ENCODE measurements at places on chromosomes 3 and 15.

- no peak for DNase-seq
These were observed 11.4 kb downstream of the DET1 start for GRCh38 chr15:88535100-88535499.

GRCh38 chr15:101239724-101240136, 12.1 kb downstream of the CHSY1 start:
- no peak for DNase-seq

DNA sequence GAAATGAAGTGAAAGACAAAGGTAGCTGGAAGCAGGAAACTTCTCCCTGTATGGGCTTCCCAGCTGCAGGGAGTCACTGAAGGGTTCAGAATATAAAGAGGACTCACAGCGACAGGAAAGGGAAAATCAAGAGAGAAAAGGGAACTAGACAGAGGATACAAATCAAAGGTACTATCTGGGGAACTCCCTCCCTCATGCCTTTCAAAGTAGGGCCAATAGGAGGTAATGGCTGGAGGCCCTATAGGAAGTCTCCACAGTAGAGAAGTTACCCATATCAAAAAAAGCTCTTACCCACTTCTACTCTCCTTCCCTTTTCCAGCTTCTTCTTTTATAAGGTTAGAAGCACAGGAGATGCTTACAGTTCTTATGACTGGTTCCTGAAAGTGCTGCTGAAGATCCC, 43.5 kb downstream of the FMN1 start:
- DNase-seq = no peak

GRCh38 chr3:149343951-149344350, 10.5 kb upstream of the TM4SF18 start:
- no peak for DNase-seq

DNA sequence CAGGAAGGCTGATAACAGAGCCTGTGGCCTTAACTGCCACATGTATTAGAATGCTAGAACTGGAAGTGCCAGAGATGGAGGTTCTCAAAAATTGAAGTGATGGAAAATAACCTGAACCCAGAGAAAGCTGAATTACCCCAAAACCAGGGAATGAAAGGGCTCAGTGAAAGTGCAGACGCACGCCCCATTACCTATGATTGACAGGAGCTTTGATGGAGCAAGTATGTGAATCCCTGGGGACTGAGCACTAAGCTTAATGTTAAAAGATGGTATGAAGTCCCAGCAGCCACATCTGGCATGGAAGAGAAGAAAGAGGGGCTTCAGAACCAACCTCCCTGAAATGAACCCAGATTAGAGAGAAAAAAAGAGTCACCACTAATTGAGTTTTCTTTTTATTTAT, 118.4 kb upstream of the FHIT start:
- no peak for DNase-seq

DNA sequence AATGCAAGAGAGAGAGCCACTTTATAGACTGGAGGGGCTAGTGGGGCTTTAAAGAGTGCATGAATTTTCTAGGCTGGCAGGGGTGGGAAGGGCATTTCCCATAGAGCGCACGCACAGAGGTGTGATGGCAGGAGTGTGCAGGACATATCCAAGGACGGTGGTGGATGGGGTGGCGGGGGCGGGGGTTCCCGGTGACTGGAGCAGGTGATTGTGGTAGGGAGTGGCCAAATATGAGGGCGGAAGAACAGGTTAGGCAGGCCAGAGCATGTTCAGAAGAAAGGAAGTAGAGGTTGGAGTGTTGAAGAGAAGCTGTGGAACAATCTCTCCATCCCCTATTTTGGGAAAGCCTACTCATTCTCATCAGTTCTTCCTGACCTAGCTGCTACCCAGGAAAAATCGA, 18.1 kb downstream of the FAM81A start:
- no peak for DNase-seq

DNA sequence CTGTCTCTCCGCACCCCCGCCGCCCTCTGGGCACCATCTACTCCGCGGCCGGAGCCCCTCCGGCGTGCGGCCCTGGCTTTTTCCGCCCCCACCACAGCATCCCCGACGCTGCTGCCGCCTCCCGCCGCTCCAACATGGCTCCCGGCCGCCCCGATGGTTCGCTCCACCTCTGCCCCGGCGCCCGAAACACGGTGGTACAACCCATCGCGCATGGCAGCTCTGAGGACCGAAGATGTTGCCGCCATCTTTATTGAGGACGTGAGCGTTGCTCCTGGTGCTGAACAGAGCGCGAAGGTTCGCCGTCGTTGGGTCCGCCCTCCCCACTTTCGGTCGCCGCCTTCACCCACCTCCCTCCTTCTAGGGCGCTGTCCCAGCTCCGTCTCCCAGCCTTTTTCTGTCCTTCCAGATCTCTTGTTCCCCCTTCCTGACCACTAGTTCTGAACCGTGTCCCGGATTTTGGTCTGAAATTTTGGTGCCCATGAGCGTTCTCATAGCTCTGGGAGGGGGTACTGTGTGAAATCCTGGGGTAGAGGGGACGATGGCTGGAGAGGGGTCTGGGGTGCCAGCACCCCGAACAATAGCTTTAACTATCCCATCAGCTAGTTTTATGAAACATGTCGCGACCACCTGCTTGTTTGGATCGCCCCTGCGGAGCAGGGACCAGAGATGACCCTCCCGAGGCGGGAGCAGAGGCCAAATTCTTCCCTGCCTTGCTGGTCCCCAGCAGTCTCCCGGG, at the start of gene CELSR3:
TSS of gene CELSR3 (minus strand) at position 134 of the 736 bp plus-strand sequence. CDS start 252 bp downstream, outside the sequence.
- peak; percentile 95 for DNase-seq

GRCh38 chr3:175896655-175897054, 1037.5 kb downstream of the NAALADL2 start:
- no peak for DNase-seq

DNA sequence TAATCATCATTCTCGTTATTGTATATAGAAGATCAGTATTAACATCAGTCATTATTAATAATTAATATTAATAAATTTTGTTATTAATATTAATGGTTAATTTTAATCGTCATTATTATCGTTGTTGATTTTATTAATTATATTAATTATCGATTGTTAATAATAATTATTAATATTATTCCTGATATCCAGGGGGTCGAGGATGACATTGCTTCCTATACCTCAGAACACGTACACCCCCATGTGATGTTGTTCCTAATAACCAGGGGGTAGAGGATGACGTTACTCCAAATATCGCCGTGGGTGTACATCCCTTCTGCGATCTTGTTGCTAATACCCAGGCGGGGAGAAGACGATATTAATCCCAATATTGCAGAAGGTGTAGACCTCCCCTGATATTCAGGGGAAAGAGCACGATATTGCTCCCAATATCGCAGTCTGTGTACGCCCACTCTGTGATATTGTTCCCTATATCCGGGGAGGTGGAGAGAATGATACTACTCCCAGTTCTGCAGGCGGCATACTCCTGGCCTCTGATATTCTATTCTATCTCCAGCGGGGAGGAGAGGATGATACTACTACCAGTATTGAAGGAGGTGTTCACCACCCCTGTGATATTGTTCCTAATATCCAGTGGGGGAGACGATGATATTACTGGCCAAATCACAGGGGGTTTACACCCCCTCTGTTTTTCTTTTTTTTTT, 22.3 kb upstream of the BMF start:
- no peak for DNase-seq

DNA sequence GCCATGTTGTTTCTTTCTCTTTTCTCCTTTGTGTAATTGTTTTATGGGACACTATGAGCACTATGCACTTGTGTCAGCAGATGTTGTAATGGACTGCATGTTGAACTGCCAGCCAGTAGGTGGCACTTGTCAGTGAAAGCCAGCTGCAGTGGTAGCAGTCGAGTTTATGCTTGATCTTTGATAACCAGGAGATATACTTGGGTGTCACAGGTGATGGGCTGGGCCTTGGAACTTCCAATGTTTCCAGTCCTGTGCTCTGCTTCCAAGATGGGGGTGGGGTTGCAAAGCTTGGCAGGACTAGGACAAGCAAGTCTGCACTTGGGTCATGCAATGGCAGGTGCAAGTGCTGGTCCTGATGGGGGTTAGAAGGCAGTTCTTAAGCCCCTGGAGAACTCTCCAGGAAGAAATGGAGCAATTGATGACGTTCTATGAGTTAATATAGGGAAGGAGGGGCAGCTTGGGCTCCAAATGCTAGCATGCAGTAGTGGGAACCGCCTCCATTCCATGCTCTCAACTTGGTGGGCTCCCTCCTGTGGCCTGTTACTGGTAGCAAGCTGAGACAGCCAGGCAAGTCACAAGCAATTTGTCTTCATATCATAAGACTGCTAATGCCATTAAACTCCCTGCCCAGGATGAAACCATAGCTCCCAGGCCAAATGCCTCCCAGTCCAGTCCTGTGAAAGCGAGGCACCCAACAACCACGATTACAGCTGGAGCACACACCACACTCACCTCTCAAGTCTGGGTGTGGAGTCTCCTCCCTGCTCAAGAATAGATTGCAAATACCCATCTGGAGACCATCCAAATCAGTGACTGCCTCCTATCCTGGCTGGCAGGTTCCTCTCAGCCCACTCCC, 287.2 kb downstream of the CGGBP1 start:
- DNase-seq = peak; percentile 34

DNA sequence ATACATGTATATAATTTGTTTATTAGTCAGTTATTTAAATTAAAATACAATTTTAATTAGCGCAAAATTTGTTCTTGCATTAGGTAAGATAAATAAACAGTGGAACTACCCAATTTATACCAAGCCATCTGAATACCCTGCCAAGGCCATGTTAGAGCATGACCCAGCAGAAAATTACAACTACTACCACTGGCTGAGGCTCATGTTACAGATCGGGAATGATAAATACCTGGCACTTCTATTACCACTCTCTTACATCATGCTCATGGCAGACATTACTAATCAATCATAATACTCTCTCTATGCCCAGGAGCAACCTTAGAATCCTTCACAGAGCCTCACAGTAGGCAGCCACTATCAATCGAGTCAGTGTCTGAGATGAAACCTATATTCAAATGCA, 21.2 kb upstream of the LMOD3 start:
- DNase-seq = no peak

DNA sequence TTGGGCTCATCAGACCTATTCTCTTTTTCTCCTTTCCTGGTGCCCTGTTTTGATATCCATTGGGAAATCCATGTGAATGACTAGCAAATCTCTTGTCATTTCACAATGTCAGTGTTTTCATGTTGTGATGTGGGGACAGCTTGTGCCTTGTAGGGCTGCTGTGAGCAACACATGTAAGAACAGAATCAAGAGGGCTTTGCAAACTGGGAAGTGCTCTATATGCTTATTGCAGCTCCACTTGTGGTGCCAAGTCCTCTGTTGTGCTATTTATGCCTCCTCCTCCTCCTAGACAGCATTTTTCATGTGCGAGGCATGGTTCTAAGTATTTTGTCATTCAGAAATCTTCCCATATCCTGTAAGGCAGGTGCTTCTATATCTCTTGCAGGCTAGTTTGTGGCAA, 56.4 kb downstream of the ZNF621 start:
- no peak for DNase-seq

GRCh38 chr3:49700453-49701128, 11.2 kb downstream of the RNF123 start:
- DNase-seq = no peak

Measured in cardiac muscle cell (in vitro differentiated cells and primary cell).